ENCODE measurements at places on chromosomes 1 and 21.

GRCh38 chr1:169316556-169316955 lies 51.0 kb downstream of the NME7 start:
- DNase-seq: no peak

GRCh38 chr1:50796272-50796671 lies 163.8 kb downstream of the FAF1 start:
- DNase-seq: no peak

GRCh38 chr1:11046270-11046566 lies 821 bp downstream of the MASP2 start:
- DNase-seq: no peak

DNA sequence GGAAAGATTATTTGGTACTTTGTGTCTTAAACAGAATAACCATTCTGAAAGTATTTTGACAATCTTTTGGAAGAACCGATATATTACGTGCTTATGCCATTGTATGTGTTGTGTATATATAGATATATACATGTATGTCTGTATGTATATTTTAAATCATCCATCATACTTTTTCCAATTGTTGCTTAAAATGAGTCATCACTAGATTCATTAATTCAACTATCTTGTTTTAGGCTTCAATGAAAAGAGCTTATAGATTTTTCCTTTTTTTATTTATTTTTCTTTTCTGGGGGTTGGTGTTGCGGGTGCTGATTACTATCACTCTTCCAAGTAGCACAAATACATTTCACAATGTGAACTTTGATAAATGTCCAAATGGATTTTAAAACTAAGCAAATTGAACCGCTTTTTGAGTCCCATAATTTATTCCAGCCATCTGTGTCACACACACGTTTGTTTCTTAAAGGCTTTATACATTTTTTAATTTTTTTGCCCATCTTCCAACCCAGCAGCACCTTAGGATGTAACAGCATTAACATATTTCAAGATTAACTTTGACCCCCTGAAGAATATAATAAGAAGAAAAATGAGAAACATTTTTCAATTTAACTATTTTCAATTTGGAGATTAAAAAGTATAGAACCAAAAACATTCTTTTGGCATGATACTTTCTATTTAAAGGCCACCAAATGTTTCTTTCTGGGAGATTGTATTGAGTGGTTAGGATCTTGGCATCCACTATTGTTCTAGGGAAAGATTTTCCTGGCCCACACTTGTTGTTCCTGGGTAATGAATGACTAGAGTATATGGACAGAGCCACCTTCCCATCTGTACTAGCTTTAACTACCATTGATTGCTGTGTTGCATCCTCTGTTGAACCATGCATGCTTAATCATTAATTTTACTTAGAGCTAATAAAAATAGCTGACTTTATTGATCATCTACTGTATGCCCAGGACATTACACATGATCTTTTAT lies 9.3 kb upstream of the DPYD start:
- DNase-seq: no peak

- DNase-seq: peak; percentile 85
Measured at GRCh38 chr1:183070923-183071618, 47.9 kb downstream of the LAMC1 start.

GRCh38 chr1:170407138-170407537 lies 124.8 kb upstream of the GORAB start:
- no peak for DNase-seq

- peak; percentile 42 for DNase-seq
Measured at GRCh38 chr1:59434336-59434735, 137.4 kb downstream of the FGGY start.

- no peak for DNase-seq
Measured at GRCh38 chr1:57258557-57259325, 165.1 kb downstream of the DAB1 start.

DNA sequence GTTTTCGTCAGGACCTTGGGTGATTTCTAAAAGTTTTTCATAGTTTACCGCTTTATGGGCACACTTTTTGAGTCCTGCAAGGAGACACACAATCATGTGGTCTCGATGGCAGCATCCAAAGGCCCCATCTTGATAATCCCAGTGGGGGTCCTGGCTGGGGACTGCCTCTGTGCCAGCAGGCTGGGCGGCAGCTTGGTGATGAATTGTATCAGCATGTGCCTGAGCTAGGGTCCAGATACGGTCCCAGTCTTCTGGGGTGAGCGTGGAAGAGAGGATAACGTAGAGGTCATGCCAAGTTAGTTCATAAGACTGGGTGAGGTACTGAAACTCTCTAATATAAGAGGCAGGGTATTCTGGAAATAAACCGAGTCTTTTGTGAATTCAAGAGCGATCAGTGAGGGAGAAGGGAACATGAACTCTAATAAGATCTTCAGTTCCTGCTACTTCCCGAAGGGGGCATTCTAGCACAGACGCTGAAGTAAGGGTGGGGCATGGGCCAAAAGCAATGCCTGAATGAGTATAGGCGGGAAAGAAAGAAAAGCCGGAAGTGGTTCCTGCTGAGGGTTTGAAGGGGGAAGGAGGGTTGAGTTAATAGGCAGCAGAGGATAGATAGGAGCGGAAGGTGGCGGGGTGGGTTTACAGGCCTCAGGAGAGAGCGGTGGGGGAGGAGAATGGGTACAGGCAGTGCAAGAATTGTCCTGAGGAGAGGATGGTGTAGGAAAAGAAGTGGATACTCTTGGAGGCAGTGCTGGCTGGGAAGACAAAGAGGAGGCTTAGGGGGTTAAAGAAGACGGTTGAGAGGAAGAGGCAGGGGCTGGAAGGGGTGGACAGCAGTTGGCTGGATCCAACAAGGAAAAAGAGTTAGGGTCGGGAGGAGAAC lies 1.6 kb downstream of the ERVH48-1 start:
- DNase-seq: peak; percentile 84

DNA sequence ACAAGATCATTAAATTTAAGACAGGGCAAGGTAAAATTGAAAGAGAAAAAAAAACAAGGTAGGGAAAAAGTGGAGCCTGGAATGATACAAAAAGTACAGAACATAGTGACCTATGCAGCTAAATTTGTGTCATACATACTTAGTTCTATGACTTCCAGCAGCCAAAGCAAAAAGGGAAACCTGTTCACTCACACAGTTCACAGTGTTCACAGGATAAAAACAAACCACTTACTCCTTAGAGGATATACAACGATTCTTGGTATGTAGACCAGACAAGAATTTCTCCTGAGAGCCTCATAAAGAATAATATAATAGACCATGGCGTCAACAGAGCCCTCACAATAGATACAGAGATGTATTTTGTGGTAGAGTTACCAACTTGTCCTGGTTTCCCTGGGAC lies 27.5 kb downstream of the COA7 start:
- no peak for DNase-seq

DNA sequence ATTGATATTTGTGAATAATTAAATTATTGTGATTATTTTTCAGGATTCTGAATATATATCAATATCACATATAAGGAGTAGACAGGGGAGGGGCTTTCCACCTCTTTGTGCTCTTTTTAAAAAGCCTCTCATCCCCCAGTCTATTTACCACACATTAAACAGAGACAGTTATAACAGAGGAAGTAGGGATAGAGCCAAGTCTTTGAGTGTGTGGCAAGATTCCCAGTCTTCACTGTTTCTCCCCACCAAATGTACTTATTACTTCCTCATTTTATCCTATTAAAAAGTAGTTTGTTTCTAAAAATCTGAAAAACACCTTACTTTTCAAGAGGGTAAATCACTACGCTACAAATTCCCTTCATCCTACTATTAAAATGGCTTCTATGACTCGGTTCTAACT lies 46.7 kb downstream of the EPS15 start:
- no peak for DNase-seq

DNA sequence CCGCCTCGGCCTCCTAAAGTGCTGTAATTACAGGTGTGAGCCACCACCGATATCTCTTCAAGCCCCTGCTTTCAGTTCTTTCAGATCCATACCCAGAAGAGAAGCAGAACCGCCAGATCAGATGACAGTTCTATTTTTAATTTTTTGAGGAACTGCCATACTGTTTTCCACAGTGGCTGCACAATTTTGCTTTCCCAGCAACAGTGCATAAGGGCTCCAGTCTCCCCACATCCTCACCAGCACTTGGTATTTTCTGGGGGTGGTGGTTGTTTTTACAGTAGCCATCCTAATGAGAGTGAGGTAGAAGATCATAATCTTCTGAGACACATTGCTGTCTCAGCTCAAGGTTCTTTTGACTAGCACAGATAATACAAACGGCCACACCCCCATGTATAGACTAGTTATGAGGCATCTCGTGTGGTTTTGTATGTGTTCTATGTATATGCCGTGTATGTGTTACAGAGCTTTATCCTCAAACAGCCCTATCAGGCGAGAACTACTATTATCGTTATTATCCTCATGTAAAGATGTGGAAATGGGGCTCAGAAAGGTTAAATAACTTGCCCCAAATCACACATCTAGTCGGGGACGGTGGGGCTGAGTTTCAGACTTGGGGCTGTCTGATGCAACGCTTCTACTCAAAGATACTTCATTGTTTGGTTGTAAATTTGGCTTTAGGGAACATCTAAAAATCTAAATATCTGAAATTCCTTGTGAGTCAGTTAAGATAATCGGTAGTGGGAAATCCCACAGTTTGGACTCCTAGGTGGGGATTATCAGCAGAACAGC lies 12.0 kb downstream of the FHAD1 start:
- no peak for DNase-seq

DNA sequence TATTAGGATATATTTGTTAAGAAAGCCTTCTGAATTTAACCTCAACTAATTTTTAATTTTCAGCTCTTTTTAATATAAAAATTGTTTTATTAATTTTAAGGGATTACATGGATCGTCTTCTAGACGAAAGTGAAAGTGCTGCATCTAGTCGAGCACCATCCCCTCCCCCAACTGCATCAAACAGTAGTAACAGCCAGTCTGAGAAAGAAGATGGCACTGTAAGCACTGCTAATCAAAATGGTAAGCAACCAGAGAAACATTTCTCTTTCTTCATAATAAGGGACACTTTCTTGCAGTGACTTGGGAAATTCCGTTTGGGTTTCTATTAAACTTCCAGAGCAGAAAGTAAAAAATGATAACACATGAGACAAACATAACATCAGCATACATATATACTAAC lies 56.9 kb downstream of the MIER1 start:
- DNase-seq: peak; percentile 43

- no peak for DNase-seq
Measured at GRCh38 chr21:38986806-38987632, 181.3 kb downstream of the ETS2 start.

Data from HCEC 1CT (cell line).